CD4-positive, alpha-beta T cell treated with Interferon alpha-2 for 1 hour (primary cell): ENCODE measurements at places on chromosomes 6 and 20.

DNA sequence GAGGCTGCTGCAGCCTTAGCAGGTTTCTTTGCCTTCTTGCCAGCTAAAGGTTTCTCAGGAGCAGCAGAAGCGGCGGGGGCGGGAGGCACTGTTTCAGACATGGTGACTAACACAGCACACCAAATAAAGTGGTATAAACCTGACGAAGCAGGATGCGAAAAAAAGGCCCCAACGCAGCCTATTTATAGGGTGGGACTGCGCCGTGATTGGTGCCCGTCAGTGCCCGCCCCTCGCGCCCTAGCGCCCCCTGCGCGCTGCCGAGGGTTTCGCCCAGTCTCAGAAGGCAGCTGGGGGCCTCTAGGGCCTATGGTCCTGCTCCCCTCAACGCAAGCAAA is 55.0 kb downstream of the TRIM38 start:
- peak; percentile 72 for DNase-seq

DNA sequence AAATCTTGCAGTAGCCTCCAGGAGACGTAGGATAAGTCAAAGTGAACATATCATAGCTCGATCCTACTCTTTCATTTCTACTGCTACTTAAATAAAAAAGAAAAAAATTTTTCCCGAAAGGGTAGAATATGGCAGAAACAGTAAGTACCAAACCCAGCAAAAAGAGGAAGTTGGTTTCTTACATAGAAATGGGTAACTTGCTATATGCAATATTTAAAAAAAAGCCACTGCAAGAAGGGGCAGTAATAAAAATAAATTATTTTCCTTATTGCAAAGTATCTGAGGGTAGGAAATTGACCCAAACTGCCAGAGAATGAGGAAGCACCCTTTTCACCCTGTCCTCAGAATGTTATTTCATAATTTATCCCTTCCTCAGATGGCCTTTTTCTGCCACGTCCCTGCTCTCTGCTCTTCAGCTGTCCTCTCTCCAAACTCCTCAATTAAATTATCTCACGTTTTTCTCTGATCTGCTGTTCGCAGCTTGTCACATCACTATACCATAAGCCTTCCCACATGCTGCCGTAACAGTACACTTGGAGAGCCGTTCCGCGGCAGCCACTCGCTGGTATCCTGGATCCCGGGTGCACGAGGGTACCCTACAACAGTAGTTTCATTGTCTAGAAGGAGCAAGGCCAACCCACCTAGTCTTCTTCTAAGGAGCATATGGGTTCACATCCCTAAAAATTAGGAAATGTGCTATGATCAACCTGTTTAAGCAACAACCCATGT is 149.6 kb downstream of the BACH2 start:
- no peak for DNase-seq

- no peak for DNase-seq
Observed at GRCh38 chr20:23061734-23062561, 12.5 kb upstream of the THBD start.

GRCh38 chr6:105424175-105424783 is 21.4 kb upstream of the PREP start:
- DNase-seq: peak; percentile 46

DNA sequence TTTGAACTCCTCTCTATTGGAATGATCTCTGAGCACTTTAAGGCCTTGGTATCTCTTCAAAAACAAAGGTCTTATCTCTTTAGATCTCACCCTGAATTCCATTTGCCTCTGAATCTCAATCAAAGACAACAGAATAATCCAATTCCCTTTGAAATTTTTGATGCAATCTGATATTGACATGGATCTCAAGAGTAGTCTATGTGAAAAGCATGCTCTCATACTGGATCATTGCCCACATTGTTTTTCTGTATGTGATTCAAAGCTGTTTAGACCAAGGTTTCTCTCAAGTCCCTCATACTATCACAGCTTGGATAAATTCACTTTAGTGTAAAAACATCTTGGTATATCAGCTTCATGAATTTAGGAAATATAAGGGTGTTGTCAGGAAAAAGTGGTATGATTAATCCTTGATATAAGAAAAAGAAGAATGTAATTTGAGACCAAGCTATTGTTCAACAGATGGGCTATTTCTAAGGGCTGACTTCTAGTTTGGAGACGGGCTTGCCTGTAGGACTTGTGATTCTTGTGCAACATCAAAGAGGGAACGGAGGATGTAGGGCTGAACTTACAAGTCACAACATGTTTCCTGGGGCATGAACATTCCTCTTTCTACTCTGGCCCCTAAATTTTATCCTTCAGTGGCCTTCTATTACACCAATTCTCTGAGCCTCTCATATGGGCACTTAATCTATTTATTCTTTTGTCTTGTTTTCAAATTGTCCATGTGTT is 77.9 kb upstream of the CITED2 start:
- no peak for DNase-seq

- DNase-seq: no peak
Observed at GRCh38 chr20:48938670-48939069, 17.2 kb downstream of the ARFGEF2 start.

DNA sequence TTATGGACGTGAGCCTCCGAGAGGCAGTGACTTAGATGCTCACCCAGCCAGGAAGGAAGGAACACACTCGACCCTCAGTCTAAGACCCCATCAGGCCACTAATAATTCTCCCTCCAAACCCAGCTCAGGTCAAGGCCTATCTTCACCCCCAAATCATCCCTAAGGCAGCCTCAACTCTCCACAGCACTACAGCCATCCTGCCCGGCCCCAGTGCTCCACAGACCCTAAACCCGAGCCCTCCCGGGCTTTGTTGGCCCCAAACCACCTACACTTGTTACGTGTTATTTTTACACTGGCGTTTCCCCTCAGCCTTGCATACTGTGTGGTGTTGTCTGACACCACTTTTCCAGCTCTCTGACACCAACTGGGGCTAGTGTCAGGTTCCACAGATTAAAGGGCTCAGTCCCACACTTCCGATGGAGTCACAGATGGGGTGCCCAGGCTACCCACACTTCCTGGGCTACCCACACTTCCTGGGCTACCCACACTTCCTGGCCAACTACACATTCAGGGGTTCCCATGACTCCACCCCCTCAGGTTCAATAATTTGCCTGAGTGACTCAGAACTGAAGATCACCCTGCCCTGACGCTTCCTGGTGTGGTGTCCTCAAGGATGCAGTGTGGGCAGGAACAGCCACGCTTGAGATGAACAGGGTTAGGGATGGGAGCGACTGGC is 25.3 kb downstream of the RBCK1 start:
- peak; percentile 55 for DNase-seq

DNA sequence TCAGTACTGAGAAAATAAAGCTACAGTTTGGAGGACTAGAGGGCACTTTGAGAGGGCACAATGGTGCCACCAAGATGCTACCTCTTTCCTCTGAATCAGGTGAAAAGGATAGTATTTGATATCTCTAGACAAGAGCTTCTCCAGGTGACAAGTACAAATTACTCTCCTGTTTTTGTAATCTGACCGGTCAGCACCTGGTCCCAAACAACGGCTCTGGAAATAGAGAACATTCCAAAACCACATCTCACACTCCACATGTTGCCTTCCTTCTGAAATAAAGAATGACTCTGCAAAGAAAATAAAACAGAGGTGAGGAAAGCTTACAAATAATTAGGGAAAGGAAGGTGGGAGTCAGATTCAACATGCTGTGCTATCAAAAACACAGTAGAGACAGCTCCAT is 51.3 kb upstream of the CITED2 start:
- no peak for DNase-seq

GRCh38 chr20:18057994-18058349 is 256 bp upstream of the OVOL2 start:
- DNase-seq: no peak

- no peak for DNase-seq
Observed at GRCh38 chr20:37346535-37347346, 801 bp downstream of the SRC start.

- DNase-seq: peak; percentile 63
Observed at GRCh38 chr20:2172305-2173175, 70.9 kb downstream of the STK35 start.

GRCh38 chr6:24458134-24458533 is 31.2 kb downstream of the GPLD1 start:
- DNase-seq: no peak

DNA sequence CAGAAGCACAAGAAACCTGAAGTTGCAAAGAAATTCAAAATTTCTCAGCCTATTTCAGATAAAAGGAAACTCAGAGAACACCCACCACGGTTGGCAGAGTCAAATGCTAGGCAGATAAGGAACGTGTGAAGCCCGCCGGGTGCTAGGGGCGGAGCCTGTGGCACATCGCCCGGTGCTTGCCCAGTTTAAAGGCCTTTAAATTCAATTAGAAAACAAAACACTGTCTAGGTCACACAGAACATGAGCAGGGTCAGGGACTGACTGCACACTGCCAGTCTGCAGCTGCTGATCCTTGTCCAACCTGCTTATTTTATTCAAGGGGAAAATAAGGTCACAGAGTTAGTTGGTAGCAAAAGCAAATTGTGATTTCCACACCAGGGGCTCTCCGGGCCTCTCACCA is 75.8 kb downstream of the PSMG4 start:
- no peak for DNase-seq

GRCh38 chr6:89495961-89496535 is 63.1 kb downstream of the ANKRD6 start:
- DNase-seq: no peak

DNA sequence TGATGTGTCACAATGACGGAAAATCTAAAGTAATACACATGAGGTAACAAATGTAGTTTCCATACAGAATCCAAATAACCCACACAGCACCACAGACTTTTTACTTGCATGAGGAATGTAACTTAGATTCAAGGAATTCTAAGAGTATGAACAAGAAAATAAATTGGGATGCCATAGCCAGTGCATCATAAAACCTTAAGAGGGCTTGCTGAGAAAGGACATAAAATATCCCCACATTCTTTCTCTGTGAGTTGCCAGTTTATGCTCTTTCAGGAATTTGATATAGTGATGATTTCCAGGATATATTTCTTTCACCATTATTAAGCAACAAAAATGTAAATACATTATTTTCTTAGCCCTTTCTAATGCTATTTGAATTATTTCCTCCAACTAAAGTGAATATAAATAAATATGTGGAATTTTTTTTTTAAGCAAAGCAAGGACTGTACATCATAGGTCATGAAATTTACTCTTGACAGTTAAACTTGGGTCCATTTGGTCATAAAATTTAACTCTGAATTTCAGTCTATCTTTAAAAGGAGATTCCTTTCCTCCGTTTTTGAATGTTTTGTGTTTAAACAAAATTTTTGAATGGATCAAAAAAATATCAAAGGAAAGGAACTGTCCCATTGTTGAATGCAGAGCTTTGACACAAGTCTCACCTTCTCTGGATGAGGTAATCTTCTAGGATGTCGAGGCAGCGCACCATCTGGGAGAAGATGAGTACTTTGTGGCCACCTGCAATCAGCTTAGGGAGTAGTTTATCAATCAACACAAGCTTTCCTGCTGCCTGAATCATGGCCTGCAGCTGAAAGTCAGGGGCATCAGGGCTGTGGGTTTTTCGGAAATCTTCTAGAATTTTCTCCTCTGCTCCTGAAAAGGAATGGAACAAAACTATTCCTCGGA is 116.3 kb upstream of the EMILIN3 start:
- no peak for DNase-seq

DNA sequence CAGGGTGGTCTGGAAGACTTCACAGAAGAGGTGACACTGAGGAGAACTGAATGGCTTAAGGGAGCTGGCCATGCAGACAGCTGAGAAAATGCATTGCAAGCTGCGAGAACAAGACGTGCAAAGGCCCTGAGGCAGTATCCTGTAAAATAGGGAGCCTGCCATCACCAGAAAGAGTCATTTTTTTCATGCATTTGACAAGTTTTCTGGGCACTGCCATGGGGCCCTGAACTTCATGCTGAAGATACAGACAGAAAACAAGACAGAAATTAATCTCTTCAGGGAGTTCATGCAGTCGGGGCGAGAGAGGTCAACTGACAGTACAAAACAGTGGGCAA is 28.9 kb upstream of the NFATC2 start:
- DNase-seq: no peak

DNA sequence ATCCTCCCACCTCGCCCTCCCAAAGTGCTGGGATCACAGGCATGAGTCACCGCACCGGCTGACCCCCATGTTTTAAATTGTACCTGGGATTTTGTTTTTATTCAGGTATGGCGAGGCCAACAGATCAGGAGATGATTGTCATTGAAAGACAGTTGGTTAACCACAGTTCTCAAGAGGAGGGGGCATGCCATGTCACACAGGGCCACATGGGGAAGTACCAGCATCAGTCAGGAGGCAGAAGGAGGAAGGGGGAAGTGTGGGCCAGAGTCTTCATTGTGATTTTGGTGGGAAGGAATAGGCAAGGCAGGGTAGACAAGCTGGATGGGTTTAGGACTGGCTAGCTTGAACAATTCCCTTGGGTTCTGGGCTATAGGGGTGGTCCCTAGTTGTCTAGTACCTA is 9.9 kb upstream of the MMP9 start:
- peak; percentile 31 for DNase-seq
